ENCODE measurements at places on chromosomes 6 and 20.

- no peak for DNase-seq
These were observed 147.7 kb downstream of the MRPL14 start for GRCh38 chr6:43979525-43979924.

GRCh38 chr6:12208190-12208589, 82.0 kb upstream of the EDN1 start:
- no peak for DNase-seq

- no peak for DNase-seq
These were observed 4.1 kb downstream of the LINC00237 start for GRCh38 chr20:21101932-21102575.

GRCh38 chr20:62737271-62737811, 28.7 kb downstream of the NTSR1 start:
- DNase-seq = no peak

GRCh38 chr20:56032251-56032650, 26.9 kb upstream of the CBLN4 start:
- no peak for DNase-seq

DNA sequence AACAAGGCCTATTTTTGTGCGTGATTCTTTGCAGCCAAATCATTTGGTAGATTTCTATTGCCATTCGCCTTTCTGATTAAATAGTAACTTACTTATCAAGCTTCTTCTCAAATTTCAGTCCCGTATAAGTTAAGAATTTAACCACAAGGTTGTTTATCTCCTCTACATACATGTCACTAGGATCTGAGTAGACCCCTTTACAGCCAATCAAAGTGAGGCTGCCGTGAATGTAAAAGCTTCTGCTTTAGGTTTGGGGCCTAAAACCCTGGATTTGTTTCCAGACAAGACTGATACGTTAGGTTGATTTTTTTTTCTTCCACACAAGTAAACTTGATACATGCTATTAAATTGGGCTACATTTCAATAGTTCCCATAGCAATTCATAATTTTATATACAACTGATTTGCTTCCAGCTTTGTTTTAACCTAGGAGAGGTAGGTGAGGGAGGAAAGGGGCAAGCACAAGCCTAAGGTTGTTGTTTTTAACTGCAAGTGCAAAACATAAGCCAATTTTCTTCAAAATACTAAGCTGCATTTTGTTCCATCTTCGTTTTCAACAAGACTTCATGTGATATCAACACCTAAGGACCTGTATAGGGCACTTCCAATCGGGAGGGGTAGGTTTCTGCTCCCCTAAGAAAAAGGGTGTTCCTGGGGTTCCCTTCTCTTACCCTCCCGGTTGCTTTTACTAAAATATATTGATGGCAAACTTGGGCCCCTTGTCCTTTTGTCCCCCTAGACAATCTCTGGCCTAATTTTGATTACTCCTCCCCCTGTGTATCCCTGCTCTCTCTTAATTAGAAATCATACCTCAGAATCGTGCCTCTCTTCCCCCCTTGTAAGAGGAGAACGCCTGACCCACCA, 1.7 kb downstream of the RANBP9 start:
- no peak for DNase-seq

DNA sequence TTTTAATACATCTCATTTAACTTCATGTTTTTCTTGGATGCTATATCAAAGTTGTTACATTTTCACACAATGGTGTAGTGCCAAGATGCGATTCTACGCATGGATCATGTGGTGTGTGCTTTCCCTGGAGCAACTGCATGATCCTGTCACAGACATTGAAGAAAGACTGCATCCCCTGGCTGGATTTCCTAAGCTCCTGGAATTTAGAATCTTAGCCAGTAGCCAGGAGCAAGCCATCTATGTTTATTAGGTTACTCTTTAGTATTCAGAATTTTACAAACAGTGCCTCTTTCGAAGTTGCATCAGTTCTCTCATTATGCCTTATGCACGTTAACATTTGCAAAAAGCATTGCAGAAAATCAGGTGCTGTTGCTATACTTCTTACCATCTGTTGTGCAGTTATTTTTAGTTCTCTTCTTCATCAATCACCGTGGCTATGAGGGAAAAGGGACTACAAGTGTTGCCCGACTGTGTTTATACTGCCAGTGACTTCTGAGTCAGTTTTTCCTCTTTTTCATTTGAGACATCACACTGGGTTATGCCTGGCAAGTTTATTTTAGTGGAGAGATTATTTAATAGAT, 584.2 kb downstream of the BCKDHB start:
- no peak for DNase-seq

DNA sequence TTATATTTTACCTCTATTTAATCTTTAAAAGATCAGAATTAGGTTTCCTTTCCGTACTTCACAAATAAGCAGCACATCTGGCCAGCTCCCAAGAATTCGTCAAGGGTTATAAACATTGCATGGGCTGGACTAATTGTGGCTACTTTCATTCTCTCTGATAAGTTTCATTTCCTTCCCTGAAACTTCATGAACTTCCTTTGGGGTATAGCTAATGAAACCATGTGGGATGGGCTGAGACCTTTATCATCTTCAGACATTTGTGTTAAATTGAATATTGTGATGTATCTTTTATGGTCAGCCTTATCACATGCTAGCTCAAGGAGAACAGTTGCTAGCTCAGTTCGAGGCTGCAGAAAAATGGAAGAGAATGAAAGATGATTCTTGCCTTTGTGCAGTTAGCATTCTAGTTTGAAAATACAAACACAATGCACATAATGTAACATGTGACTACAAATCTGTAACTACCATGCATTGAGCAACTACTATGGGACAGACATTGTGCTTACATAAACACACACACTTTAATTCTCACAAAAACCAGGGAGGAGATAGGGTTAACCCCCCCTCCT, 1.7 kb upstream of the GMPR start:
- DNase-seq = no peak

DNA sequence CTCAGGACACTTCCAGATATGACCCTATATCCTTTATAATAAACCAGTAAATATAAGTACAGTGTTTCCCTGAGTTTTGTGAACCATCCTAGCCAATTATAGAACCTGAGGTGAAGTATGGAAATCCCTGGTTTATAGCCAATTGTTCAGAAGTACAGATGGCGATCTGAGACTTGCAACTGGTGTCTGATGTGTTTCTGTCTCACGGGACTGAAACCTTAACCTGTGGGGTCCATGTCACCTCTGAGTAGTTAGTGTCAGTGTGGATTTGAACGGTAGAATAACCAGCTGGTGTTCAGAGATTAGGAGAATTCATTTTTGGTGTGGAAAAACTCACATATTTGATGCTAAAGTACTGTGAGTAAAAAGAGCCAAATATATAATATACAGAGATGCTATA, 606.6 kb downstream of the MAFB start:
- DNase-seq = no peak

- DNase-seq = peak; percentile 36
These were observed 789 bp downstream of the CCND3 start for GRCh38 chr6:41940759-41941279.

DNA sequence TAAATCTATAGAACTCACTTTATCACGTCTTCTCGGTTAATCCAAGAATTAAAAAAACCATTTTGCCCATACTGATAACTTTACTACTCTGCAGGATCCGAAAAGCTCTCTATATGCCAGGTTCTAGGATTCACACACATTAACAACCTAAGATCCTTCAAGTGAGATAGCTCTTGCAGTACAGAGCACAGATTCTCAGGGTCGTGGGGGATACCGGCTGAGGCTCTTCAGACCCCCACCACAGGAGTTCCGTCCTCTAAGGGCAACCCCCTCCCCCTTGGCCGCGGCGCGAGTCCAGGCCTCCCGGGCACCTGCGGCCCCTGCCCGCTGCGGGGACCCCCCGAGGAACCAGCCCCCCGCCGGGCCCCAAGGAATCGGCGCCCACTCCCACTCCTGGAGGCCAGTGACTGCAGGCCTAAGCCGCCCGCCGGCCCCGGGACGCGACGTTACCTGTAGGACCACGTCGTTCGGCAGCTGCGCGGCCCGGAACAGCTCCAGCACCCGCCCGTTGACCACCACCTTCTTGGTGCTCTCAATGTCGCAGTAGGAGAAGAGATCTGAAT, 892 bp downstream of the REPS1 start:
- DNase-seq = no peak

DNA sequence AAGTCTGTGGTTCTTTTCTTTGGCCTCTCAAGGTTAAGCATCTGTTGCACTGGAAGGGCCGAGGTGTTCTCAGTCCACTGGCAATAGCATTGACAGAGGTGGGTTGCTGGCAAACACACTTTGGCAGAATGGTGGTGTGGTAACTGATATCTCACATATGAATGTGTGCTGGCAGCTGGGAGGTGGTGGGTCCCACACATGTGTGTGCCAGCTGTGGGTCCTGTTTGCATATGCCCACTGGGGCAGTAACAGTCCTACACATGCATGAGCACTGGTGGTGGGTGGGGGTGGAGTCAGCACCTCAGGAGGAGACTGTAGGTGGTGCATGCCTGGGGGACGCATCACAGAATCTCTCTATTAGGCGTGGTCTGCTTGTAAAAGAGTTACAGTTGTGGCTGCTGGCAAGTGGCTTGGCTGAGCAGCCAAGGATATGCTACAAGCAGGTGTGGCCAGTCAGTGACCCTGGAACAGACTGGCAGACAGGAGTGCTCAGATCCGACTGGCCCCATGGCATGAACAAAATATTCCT, 934.3 kb downstream of the GRIK2 start:
- no peak for DNase-seq

GRCh38 chr6:161414180-161414579, 140.3 kb upstream of the AGPAT4 start:
- no peak for DNase-seq

- DNase-seq = no peak
These were observed 474.4 kb upstream of the HSF2 start for GRCh38 chr6:121925024-121925423.

Data from activated T-cell treated with anti-CD3 and anti-CD28 coated beads for 1 hour (primary cell).